Endothelial cell of coronary artery (primary cell): ENCODE measurements at places on chromosomes 13 and 19. TPM values are rescaled to one million over a fixed set of nuclear protein-coding genes. Genes with fewer than 3 reads are reported as not detected.

IGFL2 gene
- 0.09 TPM in 1 of 2 replicates, not detected in the other for total RNA-seq

IZUMO2 gene
- not detected in 2 replicates for total RNA-seq

KL gene
- under 0.01 TPM in 2 replicates for total RNA-seq

TMEM255B gene
- total RNA-seq = 23.0 and 26.9 TPM in 2 replicates

CRTC1 gene
- 0.90 and 1.2 TPM in 2 replicates for total RNA-seq

PLPP2 gene
- 6.1 and 20.0 TPM in 2 replicates for total RNA-seq

SIGLEC9 gene
- 0.09 TPM in 1 of 2 replicates, not detected in the other for total RNA-seq

CA11 gene
- 1.3 and 1.7 TPM in 2 replicates for total RNA-seq

ETV2 gene
- total RNA-seq = 0.09 and 0.18 TPM in 2 replicates

ZAR1L gene
- total RNA-seq = not detected in 2 replicates

KCTD12 gene
- 71.0 and 114 TPM in 2 replicates for total RNA-seq

KCNJ14 gene
- total RNA-seq = 0.36 and 0.75 TPM in 2 replicates

ZSCAN22 gene
- 1.9 and 2.7 TPM in 2 replicates for total RNA-seq

N4BP2L1 gene
- 0.54 and 1.3 TPM in 2 replicates for total RNA-seq

OVOL3 gene
- total RNA-seq = not detected in 2 replicates

LILRB2 gene
- not detected in 2 replicates for total RNA-seq

DCT gene
- not detected in 2 replicates for total RNA-seq
